ENCODE measurements at places on chromosomes 5 and 9. TPM values are rescaled to one million over a fixed set of nuclear protein-coding genes. Genes with fewer than 3 reads are reported as not detected.

DNA sequence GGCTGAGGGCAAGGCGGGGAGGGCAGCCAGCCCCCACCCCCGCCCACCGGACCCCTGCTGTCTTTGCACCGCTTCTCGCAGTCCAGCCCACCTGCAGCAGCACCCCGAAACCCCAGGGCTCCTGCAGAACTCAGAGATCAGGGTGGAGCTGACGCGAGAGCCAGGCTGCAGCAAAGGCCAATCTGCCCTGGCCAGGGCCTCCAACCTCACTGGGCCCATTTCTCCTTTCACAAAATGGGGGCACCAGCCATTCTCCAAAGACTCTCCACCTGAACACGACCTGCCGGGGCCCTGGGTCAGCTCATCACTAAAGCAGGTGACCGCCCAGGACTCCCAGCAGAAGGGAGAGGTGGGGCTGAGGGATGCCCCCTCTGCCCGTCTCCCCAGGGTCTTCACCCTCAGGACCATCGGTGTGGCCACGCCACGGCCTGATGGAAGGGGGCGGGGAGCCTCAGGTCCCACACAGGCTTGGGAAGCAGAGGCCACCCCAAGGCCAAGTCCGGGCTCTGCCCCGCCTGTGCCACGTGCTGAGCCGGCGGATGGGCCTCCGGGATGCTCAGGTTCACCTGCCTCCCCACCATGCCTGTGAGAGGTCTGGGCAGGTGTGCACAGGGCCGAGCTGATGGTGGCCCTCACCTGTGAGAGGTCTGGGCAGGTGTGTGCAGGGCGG is 13.1 kb downstream of the NACC2 start:
- no peak for DNase-seq

IL13 gene
- not detected for total RNA-seq

DNA sequence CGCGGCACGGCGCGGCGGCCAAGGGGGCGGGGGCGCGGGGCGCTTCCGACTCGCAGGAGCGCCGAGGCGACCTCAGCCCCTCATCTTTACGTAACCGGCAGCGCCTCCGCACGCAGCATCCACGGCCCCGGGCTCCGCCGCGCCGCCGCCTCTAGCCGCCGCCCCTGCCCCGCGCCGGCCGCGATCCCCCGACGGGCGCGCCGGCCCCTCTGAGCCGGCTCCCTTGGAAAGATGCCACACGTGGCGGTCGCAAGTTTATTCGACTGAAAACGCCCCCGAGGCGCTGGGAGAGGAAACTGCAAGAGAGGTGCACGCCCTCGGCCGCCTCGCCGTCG is 1.0 kb downstream of the KLF9 start:
- peak; percentile 81 for DNase-seq

GRCh38 chr5:56206126-56206910 is 26.8 kb downstream of the ANKRD55 start:
- peak; percentile 51 for DNase-seq

- DNase-seq = no peak
Measured at GRCh38 chr9:90002397-90003271, 397.8 kb downstream of the GADD45G start.

FOXD4 gene
- total RNA-seq = 0.17 TPM

DNA sequence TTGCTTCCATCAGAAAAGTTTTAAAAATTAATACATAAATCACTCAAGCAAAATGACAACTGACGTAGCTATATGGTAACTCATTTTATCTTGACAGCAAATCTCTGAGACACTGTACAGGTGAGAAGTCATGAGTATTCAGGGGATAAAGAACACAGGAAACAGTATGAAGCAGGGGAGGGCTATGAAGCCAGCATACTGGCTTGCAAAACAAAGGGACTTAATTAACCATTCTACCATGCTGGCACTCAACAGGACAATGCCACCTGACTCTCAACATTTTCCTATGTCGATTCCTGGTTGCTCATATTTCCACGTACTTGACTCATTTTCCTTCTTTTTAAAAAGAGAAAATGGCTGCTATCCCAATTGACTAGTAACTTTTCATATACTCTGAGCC is 151.4 kb upstream of the RETREG1 start:
- DNase-seq = peak; percentile 45

DNA sequence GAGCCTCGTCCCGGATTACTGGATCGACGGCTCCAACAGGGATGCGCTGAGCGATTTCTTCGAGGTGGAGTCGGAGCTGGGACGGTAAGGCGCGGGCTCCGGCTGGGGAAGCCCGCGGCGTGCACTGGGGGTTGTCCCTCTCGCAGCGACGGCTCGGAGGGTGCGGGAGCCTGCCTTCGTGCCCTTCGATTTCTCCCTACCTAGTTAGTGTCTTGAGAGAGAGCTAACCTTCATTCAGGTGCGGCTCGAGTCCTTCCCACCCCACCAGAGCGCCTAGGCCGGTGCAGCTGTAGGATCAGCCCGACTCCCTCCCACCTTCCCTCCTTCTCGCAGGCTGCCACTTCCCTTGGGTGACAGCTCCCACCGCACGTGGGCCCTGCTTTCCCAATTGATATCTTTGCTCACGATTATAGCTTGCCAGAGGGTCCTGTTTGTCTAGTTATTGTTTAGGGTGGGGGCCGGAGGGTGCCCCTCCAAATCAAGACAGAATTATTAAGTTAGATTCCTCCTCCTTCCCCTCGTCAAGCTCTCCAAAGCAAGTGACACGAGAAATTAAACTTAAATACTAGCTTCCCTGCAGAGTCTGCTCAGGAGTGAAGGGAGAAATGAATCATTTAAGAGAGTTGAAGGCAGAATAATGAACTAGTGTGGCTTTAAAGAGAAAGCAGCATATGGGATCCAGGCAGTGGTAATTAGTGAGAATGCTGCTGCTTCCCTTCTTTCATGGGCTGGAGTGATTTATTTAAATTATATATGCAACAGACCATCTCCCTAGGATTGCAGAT is 569 bp downstream of the CAMK4 start:
- DNase-seq = no peak

DNA sequence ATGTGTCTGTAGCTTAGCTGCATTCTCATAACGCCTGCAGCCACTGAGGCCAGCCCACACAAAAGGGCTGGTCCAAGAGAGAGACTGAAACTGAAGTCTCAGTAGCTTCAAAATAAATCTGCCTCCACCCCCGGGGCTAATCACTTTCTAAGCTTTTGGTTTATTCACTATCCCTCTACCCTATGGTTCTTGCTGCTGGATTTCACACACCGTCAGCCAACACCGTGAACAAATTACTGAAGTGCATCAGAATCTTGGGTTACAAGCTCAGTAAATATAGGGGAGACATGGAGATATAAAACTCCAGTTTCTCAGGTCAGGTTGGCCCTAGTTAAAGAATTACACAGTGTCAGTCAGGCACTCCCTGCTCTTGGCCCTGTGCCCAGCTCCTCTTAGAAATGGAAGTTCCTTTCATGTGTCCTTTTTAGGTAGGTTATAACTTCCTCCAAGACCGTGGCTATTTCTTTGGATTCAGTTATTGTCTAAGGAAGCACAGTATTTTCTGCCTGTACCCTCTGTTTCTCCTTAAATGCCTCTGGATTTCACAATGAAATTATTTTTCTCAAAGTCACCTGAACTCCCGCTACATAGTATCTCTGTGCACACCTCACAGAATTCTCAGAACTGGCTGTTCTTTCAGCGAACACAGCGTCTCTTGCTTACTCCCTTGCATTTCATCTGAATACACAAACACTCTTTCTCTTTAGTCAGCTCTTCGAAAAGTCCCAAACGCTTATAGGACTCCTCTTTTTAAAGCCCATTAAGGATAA is 112.5 kb downstream of the FAM174A start:
- DNase-seq = peak; percentile 25

OSMR gene
- total RNA-seq = 30.0 TPM

GRCh38 chr9:123164285-123164684 is 104.1 kb downstream of the STRBP start:
- no peak for DNase-seq

IFNA21 gene
- total RNA-seq = not detected

- no peak for DNase-seq
Measured at GRCh38 chr5:142080248-142080647, 28.3 kb upstream of the NDFIP1 start.

DNA sequence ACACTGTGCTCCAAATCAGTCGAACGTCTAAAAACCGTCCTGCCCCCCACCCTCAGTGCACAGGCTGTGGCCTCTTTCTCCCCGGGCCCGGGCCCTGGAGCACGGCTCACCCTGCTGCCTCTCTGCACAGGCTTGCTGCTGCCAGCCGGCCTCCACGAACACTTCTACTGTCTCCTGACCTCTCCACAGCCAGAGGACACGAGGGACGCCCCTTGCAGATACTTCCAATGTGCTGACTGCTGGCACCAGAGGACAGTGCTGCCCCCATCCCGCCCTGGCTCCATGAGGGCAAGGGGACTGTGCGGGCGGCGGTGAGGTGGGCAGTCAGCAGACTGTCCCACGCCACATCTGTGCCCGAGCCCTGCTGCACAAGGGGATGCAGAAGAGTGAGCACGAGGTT is 174.8 kb downstream of the COL23A1 start:
- DNase-seq = no peak

SIT1 gene
- not detected for total RNA-seq

DNA sequence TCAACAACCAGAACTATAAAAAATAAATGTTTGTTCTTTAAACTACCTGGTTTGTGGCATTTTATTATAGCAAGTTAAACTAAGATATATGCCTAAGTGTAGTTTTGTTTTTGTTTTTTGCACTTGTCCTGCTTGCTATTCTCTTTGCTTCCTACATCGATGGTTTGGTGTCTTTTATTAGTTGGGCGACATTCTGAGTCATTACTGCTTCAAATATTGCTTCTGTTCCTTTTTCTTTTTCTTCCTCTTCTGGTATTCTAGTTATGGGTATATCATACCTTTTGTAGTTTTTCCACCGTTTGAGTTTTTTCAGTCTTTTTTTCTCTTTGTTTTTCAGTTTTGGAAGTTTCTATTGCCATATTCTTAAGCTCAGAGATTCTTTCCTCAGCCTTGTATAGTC is 86.9 kb downstream of the MACIR start:
- DNase-seq = no peak

CD274 gene
- total RNA-seq = 17.7 TPM

GRCh38 chr5:136103118-136103517 is 29.5 kb upstream of the SMAD5 start:
- no peak for DNase-seq

- DNase-seq = peak; percentile 14
Measured at GRCh38 chr5:80220245-80220897, 35.5 kb downstream of the SERINC5 start.

POU5F2 gene
- total RNA-seq = 1.2 TPM

DNA sequence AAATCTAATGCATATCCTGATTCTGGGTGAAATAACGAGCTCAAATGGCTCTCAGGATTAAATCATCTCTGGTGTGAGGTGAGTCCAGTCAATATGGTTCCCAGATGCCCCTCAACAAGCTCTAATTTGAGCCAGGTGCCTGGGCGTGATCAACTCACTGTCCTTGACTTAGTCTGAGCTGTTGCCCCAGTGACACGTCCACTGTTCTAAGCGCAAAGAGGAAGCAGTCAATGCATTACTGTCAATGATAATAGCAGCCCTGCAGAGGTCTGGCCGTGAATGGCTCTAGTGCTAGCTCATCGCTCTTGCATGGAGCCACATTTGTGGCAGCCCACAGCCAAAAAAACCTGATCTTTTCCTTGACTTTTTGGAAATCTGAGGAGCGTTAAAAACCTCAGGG is 128.6 kb upstream of the EFNA5 start:
- DNase-seq = no peak

GRCh38 chr5:45252978-45253377 is 443.2 kb downstream of the HCN1 start:
- no peak for DNase-seq

- DNase-seq = no peak
Measured at GRCh38 chr5:41954286-41954685, 29.2 kb downstream of the FBXO4 start.

HRCT1 gene
- total RNA-seq = 0.93 TPM

TPM2 gene
- 19.6 TPM for total RNA-seq

CNTFR gene
- not detected for total RNA-seq

DNA sequence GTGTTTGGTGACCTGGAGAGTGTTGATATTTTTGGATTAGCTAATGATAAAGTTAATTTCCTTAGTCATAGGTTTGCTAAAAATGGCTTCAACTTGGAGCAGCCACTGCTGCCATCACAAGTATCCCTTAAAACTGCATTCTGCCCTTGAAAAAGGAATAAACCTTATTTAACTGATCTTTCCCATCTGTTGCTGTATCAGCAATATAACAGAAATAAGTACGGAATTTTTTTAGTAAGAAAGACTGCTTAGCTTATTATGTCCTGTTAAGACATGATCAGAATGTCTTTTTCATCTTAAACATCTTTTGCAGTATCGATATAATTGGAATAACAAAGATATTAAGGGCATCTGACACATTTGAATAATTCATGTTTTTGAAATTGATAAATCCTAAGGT is 75.7 kb downstream of the LNPEP start:
- no peak for DNase-seq

DNA sequence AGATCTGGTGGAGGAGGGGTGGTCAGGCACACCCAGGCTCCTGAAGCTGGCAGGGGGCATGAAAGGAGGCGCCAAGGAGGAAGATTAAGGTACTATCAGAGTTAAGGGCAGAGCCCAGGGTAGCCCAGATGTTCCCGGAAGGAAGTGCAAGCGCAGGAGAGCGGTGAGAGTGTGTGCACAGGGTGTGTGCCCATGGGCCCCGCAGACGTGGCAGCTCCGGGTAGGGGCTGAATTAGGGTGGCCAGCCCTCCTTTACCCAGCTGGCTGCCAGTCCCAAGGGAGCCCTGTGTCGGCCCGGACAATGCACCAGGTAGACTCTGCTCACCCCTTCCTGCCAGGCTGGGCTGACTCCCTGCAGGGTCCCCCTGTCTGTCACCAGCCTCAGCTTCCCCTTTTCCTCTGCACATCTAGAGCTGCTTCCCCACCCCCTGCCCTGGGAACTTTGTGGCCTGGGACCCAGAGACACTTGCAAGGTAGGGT is at the start of gene SMIM33:
Gene SMIM33 (plus strand): TSS at position 184 of the 480 bp plus-strand sequence. CDS start 118 bp downstream, at position 302.
- DNase-seq = no peak

SAXO1 gene
- total RNA-seq = not detected

- DNase-seq = no peak
Measured at GRCh38 chr5:129541648-129542251, 81.7 kb downstream of the ADAMTS19 start.

UBE2B gene
- total RNA-seq = 51.4 TPM

GRCh38 chr9:16312116-16312515 is 558.4 kb downstream of the BNC2 start:
- no peak for DNase-seq

- no peak for DNase-seq
Measured at GRCh38 chr5:179378441-179379271, 33.4 kb upstream of the ADAMTS2 start.

DNA sequence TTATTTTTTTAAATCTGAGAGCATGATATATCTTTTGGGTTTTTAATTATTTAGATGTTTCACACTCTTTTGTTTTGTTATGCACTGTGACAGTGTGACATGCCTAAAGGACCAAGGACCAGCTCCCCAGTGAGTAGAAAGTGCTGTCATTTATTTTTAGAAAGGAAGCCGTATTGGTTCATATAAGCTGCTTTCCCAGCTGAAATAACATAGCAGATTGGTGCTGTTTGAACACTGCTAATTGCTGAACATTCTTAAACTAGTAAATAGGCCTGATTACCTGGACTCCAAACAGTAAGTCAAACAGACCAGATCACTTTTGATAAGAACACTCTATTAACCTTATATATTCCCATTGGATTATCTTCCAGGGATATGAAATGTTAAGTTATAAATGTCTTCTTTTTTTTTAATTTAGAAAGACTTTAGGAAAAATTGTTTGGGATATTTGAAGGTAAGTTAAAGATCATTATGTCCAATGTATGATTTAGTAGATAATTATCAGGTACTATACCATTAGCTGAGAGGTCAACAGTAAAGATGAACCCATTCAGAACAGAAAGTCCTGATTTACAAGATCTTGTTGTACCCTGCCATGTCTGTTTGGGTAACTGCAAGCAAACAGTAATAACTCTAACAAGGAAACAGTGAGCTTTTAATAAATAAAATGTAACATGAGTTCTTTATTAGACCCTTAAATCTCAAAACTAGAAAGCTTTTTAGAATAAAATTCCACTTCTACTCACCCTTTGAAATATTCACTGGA is 27.8 kb upstream of the ELL2 start:
- DNase-seq = no peak

All from dermis blood vessel endothelial cell (primary cell).